ENCODE measurements at places on chromosomes 12 and 14.

- no peak for DNase-seq
Observed at GRCh38 chr12:22656831-22657230, 31.9 kb downstream of the ETNK1 start.

DNA sequence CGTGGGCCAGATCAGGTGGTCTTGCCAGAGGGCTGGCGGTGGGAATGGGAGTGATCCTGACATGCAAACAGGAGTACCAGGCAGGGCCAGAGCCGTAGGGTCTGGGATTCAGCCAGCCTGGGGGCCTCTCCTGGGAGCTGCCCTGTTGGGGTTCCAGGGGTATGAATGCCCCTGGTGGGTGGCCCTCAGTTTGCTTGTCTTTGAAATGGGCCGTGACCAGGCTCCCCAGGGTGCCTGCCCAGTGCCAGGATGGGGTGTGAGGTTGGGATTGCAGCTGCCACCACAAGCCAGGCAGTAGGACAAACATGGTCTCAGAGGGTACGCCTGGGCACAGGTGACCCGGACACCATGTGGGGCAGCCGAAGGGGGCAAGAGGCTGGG lies 168.8 kb downstream of the KIF26A start:
- no peak for DNase-seq

- no peak for DNase-seq
Observed at GRCh38 chr14:52873694-52874093, 77.2 kb downstream of the FERMT2 start.

DNA sequence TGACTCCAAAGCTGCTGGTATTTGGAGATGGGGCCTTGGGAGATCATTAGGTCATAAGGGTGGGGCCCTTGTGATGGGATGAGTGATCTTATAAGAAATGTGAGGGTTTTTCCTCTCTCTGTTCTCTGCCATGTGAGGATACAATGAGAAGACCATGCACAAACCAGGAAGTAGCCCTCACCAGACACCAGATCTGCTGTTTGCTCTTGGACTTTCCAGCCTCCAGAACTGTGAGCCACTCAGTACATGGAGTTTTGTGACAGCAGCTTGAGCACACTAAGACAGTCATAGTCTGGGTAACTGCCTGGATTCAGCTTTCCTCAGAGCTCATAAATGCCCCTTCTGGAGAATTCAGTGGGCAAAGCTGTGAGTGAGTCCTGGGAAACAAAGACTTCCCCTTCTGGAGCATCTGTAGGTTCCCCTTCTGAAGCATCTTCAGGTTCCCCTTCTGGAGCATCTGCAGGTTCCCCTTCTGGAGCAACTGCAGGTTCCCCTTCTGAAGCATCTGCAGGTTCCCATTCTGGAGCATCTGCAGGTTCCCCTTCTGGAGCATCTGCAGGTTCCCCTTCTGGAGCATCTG lies 11.0 kb upstream of the PPP4R3A start:
- no peak for DNase-seq

- no peak for DNase-seq
Observed at GRCh38 chr12:69008520-69008919, 75.5 kb upstream of the CPM start.

GRCh38 chr12:122721057-122721545 lies 4.5 kb upstream of the HCAR3 start:
- no peak for DNase-seq

- no peak for DNase-seq
Observed at GRCh38 chr14:104765517-104765916, 12.6 kb downstream of the SIVA1 start.

- peak; percentile 28 for DNase-seq
Observed at GRCh38 chr12:108511633-108512540, 3.2 kb upstream of the FICD start.

DNA sequence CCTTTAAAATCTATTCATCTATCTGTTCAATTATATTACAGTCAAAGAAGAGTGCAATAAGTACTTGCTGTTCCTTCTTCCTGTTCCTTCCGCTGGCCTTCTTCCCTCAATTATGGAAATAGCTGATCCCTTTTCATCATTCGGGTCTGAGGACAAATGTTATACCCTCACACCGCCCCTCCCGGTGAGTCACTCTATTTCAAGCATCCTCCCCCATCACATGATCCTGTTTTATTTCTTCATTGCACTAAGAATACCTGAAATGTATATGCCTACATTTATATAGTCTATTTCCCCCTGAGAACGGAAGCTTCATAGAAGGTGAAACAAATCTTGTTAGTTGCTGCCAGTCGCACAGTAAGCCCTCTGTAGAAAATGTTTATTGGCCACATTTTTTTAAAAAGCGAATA lies 2.5 kb downstream of the SLC38A1 start:
- no peak for DNase-seq

- no peak for DNase-seq
Observed at GRCh38 chr12:29743801-29744200, 39.9 kb downstream of the TMTC1 start.

DNA sequence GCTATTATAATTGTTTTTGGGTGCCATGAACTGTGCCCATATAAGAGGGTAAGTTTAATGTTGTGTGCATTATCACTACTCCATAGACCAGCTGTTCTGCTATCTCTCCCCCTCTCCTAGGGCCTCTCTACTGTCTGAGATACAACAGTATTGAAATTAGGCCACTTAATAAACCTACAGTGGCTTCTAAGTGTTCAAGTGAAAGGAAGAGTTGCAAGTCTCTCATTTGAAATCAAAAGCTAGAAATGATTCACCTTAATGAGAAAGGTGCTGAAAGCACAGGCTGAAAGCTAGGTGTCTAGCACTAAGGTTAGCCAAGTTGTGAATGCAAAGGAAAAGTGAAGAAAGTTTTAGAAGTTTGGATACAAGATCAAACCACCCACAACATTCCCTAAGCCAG lies 168.0 kb downstream of the SLC16A7 start:
- no peak for DNase-seq

DNA sequence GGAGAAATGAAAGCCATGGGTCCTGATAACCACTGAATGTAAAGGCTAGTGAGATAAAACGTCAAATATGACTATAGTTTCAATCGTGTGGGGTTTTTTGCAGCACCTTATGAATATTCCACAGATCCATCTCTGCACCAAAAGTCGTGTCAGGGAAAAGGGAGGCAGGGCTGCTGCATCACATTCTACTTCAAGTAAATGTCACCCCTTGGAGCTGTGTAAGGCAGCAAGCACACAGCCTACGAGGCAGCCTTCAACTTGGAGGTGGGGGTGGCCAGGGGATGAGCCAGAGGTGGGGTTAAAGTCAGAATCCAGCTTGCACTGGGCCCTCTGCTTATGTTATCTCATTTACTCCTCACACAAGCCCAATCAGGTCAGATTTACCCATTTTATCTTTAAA lies 90.4 kb downstream of the ARMH4 start:
- no peak for DNase-seq

GRCh38 chr12:132451172-132451835 lies 38.6 kb upstream of the FBRSL1 start:
- DNase-seq = no peak

DNA sequence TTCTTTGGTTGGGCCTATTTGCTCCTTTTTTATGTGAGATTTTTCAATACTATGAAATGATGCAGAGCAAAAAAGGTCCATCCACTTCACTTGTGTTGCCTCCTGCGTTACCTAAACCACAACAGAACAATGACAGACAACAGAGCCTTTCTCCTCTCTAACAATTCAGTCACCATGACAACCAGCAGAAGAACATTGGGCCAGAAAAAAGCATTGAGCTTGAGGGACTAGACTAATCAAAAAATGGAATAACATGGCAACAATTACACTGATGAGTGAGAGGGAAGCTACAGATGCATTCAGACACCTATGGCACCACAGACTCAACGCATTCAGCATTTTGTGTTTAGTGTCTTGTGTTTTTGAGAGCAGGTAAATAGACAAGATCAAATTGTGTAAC lies 44.6 kb upstream of the PTCSC3 start:
- DNase-seq = no peak

GRCh38 chr14:22296722-22297121 lies 292.3 kb downstream of the DAD1 start:
- DNase-seq = no peak

- no peak for DNase-seq
Observed at GRCh38 chr12:85280165-85280983, at the start of gene ALX1. TSS of gene ALX1 (plus strand) at chr12:85280220. CDS start at chr12:85280262, 42 bp downstream.

- DNase-seq = no peak
Observed at GRCh38 chr14:37422748-37423147, 172.3 kb downstream of the FOXA1 start.

- DNase-seq = no peak
Observed at GRCh38 chr12:38142974-38143373, 173.6 kb upstream of the ALG10B start.

DNA sequence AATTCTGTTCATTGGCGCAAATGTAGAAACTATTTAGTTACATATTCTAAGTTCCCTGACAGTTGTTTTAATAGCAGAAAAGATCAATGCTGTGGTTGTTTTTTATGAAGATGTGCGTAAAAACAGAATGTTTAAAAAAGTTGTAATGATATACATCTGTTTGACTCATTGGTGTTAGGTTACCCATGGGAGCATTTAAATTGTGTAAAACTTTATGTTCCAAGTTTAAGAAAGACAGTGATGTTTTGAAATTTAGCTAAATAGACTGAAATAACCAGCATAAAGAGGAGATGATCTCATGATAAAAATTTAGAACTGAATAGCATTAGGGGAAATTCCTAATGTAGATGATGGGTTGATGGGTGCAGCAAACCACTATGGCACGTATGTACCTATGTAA lies 3.6 kb downstream of the PELI2 start:
- no peak for DNase-seq

DNA sequence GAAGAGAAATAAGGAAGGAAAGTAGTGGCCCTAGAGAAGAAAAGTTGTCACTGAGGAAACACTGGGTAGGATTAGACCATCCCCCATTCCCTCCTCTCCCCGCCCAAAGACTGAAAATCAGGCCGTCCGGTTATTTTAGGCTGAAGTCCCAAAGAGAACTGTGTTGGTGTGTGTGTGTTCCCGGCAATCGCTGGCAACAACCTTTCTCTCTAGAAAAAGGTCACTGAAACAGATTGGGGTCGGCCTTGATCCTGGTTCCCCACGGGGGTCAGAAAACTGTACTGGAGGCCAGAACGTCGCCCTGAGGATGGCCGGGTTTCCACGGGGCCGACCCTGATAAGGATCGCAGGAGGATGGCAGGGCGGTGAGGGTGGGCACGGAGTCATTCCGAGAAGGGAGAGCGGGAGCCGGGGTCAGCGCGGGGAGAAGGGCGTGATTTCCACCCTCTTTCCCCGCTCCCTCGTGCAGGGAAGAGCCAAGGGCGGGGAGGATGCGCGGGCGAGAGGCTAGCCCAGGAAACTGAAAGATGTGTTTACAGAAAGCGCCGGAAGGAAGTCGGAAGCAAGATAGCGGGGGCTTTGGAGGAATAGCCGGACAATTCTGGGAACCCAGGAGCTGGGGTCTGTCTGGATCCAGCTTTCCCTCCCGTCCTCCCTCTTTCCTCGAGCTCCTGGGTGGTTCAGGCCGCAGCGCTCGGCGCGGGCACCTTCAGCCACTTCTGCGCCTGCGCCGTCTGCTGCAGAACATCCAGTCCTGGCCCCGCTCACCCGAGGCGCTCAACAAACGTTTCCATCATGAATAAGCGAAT lies 25.3 kb upstream of the SPTLC2 start:
- DNase-seq = peak; percentile 31

GRCh38 chr12:125568306-125568705 lies 503.1 kb downstream of the AACS start:
- no peak for DNase-seq

GRCh38 chr12:80189241-80189640 lies 89.9 kb downstream of the OTOGL start:
- no peak for DNase-seq

DNA sequence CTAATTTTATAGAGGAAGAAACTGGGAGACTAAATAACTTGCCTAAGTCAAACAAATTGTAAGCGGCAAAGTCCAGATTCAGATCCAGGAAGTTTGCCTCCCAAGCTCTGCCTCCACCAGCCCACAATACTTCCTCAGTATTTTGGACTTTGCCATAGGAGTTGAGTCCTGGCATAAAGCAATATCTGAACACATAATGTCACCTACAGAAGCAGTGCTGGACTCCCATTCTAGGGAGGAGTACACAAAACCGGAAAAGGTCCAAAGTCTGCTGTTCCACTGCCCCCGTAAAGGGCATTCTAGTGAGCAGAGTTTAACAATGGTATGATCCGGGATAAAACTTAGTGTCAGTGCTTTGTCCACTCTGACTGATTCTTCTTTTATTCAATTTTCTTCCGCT lies 340.5 kb downstream of the FUT8 start:
- DNase-seq = no peak

GRCh38 chr14:95134304-95134933 lies 22.9 kb downstream of the DICER1 start:
- DNase-seq = no peak

GRCh38 chr12:29048787-29049186 lies 100.3 kb upstream of the FAR2 start:
- no peak for DNase-seq

DNA sequence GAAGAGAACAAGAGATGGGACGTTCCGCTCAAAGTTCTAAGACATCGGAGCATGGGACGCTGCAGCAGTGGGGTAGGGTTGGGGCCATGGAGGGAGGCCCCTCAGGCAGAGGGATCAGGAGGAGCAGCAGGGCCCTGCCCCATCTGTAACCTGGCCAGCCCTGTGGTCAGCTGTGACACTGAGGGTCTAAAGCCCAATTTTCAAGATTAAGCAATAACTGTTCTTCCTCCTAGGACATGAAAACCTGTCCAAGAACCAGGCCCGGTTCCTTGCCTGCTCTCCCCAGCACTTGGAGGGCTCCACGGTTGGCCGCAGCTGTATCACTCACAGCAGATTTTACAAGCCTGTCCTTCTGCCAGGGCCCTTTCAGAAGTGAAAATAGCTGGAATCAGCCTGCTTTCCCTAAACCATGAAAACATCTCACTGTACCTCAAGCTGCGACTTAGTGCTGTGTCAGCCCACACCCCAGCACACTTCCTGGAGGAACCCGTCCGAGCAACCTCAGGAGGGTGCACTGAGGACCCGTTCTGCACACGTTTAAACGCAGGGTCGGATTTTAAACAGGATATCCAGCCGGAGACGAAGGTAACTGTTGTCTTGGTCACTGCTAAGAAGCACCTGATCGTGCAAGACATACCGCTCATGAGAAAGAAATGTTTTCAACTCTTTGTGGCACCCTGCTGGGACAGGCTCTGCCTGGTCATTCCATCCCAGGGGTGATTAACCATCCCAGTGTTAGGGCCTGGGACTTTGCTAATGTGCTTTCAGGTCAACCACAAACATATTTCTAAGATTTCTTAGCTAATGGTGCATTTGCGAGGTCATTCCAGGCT lies 201.9 kb upstream of the DIO3 start:
- DNase-seq = no peak

GRCh38 chr14:104560586-104560945 lies 19.0 kb upstream of the C14orf180 start:
- DNase-seq = no peak

All from bone marrow (tissue), 2 donors.